ENCODE measurements at places on chromosomes 4 and X.

GRCh38 chr4:113858924-113859323 is 97.4 kb upstream of the CAMK2D start:
- no peak for DNase-seq

DNA sequence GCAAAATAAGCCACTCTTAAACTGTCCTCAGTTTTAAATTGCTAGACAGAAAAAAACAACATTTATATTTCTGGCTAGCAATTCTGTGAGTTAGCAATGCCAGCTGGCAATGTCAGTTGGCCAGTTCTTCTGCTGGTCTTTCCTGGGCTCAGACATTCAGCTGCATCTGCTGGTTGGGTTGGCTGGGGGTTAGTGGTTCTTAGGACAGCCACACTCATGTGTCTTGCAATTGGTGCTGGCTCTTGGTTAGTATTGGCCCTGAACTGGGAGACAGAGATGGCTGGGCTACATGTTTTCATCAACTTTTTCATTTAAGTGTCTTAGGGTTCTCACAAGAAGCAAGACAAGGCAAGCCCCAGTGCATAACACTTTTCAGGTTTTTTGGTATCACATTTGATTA is 48.0 kb upstream of the PDLIM5 start:
- DNase-seq: no peak

DNA sequence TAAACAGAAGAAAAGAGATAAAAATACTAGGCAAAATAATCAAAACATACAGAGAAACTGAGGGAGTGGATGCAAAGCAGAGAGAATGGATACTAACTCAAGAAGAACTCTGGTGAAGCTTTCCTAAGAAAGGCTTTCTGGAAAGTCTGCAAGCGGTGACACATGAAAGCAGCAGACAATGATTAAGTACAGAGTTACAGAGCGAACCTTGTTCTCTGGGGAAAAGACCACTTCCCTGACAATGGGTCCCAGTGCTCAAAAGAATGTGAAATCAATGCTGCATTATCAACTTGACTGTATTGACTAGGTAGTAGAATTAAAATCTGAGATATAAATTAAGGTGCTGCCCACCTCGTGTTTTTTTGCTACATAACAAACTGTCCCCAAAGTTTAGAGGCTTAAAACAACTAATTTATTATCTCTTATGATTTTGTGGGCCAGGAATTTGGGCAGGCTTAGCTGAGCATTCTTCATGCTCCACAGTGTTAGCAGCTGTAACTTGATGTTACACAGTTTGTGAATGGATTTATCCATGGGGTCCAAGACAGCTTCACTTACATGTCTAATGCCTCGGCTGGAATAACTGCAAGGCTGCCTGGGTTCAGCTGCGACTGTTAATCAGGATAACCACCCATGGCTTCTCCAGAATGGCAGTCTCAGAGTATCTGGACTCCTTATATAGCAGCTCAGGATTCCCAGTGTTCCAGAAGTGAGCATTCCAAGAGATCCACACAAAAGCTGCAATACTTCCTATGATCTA is 106.9 kb upstream of the INPP4B start:
- no peak for DNase-seq

DNA sequence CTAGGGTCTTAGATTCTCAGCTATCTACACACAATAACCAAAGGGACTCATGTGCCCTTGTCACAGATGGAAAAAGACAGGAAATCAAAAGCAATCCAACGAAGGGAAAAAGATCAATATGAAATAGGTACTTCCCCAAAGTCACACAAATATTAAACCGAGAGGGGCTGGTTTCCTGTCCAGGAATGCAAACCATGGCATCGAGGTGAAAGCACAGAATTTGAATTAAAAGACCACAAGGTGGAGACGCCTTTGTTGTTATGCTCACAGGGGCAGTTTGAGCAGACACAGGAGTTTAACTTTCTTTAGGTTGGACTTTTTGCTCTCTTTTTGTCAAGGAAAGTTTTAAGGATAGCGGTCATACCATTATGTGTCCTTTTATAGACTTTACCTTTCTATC is 14.3 kb downstream of the H2BW1 start:
- DNase-seq: no peak

- DNase-seq: no peak
Measured at GRCh38 chrX:137858106-137858505, 292.2 kb downstream of the ZIC3 start.

DNA sequence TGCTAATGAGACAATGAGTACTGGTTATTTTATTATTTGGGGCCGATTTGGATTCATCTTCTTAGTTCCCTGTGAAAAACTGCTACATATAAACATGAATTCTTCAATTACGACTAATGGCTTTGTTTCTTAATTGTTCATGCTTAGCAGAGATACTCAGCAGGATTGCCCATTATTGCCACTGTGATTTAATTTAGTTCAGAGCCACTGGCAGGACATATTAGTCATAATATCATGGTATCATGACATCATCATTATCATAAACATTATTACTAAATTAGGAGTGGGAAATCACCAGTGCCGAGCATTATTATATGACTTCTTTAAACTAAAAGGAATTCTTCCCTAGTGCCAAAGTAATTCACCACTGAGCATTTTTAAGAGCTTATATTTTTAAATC is 201.4 kb downstream of the SPOCK3 start:
- DNase-seq: no peak

DNA sequence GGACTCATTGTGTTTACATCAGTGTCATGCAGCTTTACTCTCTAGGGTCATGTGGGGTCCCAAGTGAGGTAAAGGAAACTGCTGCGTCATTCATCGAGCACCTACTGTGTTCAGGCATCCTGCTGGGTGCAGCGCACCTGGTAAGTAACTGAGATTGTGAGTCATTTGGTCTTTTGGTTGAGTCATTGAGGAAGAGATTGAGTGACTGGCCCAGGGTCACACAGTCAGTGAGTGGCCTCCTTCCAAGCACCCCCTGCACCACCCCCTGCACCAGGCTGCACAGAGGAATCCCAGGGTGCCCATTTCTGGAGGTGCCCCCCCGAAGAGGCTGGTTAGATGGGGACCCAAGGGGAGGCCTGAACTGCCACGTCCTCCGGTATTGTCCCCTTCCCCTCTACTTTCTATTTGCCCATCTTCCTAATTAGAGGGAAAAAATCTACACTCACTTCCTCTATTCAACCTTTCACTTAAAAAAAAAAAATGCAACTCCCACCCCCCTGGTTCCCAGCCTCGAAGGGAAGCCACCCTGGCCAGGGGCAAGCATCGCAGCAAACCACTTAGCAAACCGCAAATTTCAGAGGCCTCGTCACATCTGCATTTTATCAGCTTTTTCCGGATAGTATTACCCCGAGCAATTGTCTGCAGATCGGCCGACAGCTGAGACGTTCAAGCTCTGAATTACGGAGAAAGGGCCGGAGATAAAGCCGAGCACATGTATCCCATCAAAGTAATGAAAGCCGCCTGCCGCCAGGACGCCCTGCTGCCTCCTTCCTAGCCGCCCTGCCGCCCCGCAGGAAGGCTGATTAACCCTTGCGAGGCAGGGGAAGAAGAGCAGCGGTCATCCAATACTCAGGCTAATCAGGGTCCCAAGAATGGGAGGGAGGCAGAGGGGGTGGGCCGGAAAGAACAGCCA is 96.3 kb upstream of the MSX1 start:
- DNase-seq: no peak

GRCh38 chr4:37434469-37434868 is 189.9 kb downstream of the NWD2 start:
- no peak for DNase-seq

GRCh38 chrX:55715847-55716246 is 1.7 kb upstream of the RRAGB start:
- DNase-seq: no peak

DNA sequence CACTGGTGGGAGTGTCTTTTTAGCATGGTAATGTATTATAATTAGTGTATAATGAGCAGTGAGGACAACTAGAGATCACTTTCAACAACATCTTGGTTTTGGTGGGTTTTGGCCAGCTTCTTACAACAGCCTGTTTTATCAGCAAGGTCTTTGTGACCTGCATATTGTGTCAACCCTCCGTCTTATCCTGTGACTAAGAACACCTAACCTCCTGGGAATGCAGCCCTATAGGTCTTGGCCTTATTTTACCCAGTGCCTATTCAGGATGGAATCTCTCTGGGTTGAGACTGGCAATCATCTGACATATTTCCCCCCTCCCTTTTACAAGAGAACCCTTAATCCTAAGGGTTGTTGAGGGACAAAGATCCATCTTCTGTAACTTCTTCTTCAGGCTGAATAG is 21.9 kb upstream of the ADH4 start:
- no peak for DNase-seq

- no peak for DNase-seq
Measured at GRCh38 chr4:147034372-147034771, 88.7 kb upstream of the TTC29 start.

DNA sequence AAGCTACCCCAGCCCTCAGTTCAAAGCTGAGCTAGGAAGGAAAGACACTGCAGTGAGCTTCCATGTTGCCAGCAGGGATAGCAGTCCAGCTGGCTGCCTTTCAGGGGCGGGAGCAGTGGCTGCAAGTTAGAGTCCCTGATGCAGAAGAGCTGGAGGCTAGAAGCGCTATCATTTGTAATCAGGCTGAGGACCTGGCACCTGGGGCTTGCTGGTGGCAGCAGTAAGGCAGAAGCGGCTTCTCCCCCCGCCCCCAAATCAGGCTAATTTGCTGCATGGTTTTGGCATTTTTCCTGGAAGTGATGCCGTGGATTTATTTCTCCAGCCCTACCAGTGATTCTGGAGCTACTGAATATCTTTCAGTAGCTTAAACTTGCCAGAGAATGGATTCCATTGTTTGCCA is 203.3 kb downstream of the CLCN4 start:
- DNase-seq: no peak

- DNase-seq: no peak
Measured at GRCh38 chr4:76250962-76251361, 559 bp upstream of the FAM47E start.

DNA sequence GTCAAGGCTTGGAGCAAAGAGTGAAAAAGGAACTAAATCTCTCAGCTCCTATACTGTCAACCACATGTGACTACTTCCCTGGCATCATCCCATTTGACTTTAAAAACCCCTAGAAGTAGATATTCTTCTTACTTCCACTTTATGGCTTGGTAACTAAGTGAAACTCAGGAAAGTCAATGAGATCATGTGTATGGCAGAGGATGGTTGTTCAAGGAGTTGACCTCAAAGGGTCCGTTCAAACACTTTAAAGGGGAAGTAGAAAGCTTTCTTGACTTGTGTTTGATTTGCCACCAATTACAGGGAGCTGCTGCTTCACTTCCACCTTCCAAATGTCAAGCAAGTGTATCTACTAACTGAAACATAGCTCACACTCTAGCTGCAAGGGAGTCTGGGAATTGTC is 187.2 kb downstream of the RAB28 start:
- DNase-seq: no peak

DNA sequence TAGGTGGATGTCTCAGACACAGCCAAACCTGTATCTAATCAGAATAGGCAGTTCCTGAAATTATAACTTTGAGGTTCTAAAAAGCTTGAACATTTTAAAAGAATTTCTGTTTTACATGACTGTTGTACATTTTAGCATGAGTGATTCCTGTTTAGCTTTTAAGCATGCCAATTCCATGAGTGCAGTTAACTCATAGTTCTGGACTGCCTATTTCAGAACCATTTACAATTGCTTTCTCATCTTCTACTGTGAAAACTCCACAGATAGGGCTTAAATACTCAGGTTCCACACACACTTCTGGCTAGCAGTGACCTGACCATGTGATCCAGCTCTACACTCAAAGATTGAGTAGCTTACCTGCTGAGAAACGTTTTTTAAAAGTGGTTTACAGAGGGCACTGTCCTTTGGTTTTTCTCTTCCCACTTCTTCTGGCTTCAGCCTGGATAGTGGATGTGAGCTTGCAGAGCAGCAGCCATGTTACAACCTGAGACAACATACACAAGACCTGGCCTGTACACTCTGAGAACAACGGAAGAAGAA is 280.8 kb downstream of the ANKRD50 start:
- no peak for DNase-seq

DNA sequence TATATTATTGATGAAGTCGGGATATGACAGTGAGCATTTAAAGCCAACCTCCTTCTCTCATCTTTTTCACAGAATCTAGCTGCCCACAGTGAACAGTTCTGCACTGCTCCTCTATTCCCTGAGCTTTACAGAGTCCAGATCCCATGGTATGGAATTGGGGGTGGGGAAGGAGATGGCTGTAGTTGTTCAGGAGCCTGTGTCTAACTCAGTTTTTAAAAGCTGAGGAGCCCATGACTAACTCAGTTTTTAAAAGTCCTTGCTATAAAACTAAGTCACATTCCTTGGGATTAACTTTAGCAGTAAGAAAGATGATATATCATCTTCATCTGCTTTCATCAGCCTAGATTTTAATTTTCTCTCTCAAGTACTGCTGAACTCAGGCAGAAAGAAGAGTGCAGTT is 96.4 kb upstream of the STIM2 start:
- DNase-seq: no peak

GRCh38 chr4:11428899-11429698 is 405 bp upstream of the HS3ST1 start:
- DNase-seq: no peak

Data from activated CD8-positive, alpha-beta memory T cell treated with anti-CD3 and anti-CD28 coated beads for 1 hour (primary cell).